ENCODE measurements at places on chromosomes 1 and 21.

GRCh38 chr1:172658871-172659453 is at the start of gene FASLG:
TSS of gene FASLG (plus strand) at chr1:172659103. CDS start at chr1:172659202, 99 bp downstream.
- no peak for DNase-seq

GRCh38 chr1:233368106-233368788 is 40.7 kb downstream of the MAP3K21 start:
- DNase-seq, result no peak

- DNase-seq, result no peak
Observed at GRCh38 chr1:98556521-98557158, 104.9 kb upstream of the SNX7 start.

DNA sequence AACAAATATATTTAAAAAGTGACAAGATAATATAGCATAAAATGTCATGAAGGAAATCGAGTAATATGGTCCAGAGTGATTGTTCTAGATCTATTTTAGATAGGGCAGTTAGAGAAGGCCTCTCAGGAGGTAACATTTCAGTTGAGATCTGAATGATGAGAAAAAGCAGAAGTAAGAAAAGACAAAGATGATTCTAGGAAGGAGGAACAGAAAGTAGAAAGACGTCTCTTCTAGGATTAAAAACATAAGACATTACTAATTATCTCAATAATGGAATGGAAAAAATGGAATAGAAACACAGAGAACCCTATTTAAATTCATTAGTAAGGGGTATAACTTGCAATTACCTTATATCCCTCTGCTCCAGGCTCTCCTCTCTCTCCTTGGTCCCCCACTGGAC is 130.0 kb upstream of the ZNHIT6 start:
- DNase-seq, result no peak

Data from islet precursor cell (in vitro differentiated cells).